WTC11 (cell line): ENCODE measurements at places on chromosomes 3 and 15.

- H3K4me1 ChIP-seq = no peaks in the 10 kb centered on the region
- H3K36me3 ChIP-seq = no peaks in the 10 kb centered on the region
- no peak overlapping the region for H3K4me3 ChIP-seq
- no peak for DNase-seq
These were observed 14.7 kb upstream of the HDC start for GRCh38 chr15:50280271-50280670.

DNA sequence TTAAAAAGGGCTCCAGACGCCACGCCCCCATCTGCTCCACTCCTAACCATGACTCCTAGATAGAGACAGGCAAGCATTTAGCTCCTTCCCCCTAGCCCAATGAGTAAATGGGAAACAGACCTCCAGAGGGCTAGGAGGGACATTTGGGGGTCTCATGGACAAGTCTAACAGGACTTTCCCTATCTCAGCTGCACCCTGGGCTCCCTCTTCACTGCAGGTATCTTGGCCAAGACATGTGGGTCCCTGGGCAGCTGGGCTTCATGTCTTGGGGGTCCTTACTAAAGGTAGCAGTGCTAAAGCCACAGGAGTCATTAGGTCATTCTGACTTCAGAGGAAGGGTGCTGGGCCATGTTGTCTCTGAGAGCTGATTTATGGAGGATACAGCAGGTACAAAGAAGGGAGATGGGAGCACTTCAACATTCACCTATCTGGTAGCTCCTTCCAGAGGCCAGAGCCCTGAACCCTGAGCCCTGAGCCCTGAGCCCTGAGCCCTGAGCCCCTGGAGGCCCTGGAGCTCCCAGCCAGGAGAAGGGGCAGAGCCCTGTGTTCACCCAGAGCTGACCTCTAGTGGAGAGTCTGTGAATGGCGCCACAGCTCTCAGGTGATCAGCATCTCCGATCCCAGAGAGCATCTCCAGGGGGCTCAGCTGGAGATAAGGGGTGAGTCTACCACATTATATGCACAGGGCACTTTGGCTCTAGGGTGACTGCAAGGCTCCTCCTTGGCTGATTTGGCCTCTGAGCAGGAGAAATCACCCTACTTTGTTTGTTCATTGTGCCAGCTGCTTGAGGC lies 40.1 kb upstream of the EPHB1 start:
- no peaks in the 10 kb centered on the region for H3K4me1 ChIP-seq
- no peak overlapping the region for H3K27ac ChIP-seq
- H3K4me3 ChIP-seq = no peak overlapping the region
- H3K36me3 ChIP-seq = no peaks in the 10 kb centered on the region
- DNase-seq = peak; percentile 85

DNA sequence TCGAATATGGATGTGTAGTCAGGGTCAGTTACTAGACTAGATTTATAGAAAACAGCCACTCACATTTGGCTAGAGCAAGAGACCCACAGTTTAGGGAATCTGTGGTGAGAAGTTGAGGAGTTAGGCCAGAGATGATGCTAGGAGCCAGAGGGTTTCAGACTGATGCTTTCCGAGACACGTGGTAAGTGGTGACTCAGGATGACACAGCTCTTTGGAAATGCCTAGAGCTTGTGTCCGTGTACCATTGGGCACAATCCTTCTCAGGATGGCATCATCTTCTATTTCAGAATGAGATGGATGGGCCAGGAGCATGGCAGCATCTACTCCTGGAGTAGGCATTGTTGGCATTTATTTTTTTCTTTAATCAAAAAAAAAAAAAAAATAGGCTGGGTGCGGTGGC lies 28.5 kb downstream of the PTPRG start:
- H3K36me3 ChIP-seq = peaks cover 14% of the 10 kb centered on the region
- H3K27me3 ChIP-seq = no peaks in the 10 kb centered on the region
- H3K27ac ChIP-seq = no peak overlapping the region; the same call in 1 of the 2 replicates
- H3K4me1 ChIP-seq = peaks cover 57% of the 10 kb centered on the region

- H3K27me3 ChIP-seq = no peaks in the 10 kb centered on the region
- H3K4me3 ChIP-seq = no peak overlapping the region
- H3K36me3 ChIP-seq = no peaks in the 10 kb centered on the region
- no peak for DNase-seq
- no peaks in the 10 kb centered on the region for H3K4me1 ChIP-seq
These were observed 236.1 kb downstream of the ADAMTSL3 start for GRCh38 chr15:83889995-83890394.

- no peaks in the 10 kb centered on the region for H3K4me1 ChIP-seq
- no peak for DNase-seq
- peaks cover 7% of the 10 kb centered on the region; the same call in 1 of the 2 replicates for H3K36me3 ChIP-seq
- H3K4me3 ChIP-seq = no peak overlapping the region
- H3K27ac ChIP-seq = no peak overlapping the region
These were observed 77.5 kb downstream of the ADCY5 start for GRCh38 chr3:123371426-123371825.

DNA sequence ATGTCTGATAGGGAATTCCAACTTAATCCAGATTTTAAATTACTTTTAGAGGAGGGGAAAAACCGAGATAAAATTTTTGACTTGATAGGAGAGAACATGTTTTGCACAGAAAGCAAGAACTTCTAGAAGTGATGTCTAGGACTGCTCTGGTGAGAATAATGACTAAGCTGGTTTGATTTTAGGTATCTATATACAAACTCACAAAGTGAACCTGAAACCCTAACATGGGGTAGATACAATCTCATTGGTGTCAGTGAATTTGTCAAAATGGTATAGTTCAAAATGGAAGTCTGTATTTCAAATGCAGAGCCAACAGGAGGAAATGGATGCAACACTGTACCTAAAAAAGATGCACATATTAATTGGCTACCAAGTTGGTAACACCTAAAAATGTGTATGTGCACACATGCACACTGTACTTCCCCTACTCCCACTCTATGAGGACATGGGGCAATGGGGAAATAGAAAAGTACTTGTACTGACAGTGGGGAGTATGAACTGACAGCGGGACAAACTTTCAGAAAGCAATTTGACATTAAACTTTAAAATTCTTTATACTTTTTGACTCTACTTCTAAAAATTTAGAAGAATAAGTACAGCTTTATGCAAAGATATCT lies 53.0 kb downstream of the NR1I2 start:
- H3K36me3 ChIP-seq = peaks cover 3% of the 10 kb centered on the region; the same call in 1 of the 2 replicates
- DNase-seq = no peak
- no peak overlapping the region for H3K4me3 ChIP-seq
- peaks cover 24% of the 10 kb centered on the region for H3K4me1 ChIP-seq
- no peak overlapping the region for H3K27ac ChIP-seq

- no peaks in the 10 kb centered on the region for H3K27me3 ChIP-seq
- H3K4me1 ChIP-seq = no peaks in the 10 kb centered on the region
- no peak overlapping the region for H3K27ac ChIP-seq
- DNase-seq = no peak
- H3K4me3 ChIP-seq = no peak overlapping the region
These were observed 384.3 kb upstream of the EPHA6 start for GRCh38 chr3:96430079-96430478.

DNA sequence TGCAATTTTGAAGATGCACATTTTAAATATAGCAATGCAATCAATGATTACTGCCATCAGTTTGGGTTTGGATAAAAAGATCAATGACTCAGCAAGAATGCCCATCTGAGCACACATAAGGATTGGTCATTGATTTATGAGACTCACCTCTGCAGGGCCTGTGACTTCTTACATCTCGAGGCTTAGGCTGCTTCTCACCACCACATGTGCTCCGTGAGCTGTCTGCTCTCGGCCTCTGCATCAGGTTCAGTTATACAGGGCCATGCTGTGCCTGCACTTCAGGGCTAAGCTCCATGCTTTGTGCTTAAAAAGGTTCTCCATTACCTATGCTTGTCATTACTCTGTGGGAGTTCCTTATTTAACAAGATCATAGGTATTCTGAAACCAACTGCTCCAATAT lies 887.5 kb downstream of the DIPK2A start:
- no peaks in the 10 kb centered on the region for H3K36me3 ChIP-seq
- peaks cover 11% of the 10 kb centered on the region for H3K4me1 ChIP-seq
- H3K27me3 ChIP-seq = no peaks in the 10 kb centered on the region
- DNase-seq = no peak
- H3K4me3 ChIP-seq = no peak overlapping the region

DNA sequence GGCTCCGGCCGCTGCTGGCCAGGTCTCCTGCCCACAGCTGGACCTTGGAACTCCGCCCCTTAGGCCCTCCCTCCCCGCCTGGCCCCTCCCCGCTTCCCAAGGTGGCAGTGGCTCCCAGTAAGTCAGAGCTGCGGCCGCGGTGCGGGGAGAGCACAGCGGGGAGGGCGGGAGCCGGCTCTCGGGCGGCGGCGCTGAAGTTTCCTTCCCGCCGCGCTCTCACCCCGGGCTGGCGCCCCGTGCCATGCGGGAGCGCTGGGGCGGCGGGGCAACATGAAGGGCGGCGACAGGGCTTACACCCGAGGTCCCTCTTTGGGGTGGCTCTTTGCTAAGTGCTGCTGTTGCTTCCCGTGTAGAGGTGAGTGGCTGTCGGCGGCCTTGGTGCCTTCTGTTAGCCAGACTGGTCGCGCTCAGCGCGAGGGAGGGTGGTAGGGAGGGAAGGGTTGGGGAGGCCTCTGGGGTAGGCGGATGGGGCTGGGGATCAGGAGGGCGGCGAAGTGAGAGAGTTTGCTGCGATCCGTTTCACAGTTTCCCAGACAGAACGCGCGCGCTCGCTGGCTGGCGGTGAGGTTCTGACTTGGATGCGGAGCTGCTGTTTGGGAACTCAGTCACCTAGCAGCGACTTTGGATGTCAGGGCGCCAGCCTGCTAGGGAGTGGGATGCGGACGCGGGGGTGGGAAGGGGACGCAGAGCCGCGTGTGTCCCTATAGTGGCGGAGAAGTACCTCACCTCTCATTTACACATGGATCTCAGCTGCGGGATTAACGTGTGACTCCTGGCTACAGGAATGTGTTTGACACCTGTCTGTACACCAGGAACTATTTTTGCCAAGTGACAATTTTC lies 145.5 kb upstream of the UMPS start:
- H3K36me3 ChIP-seq = no peaks in the 10 kb centered on the region
- H3K27me3 ChIP-seq = peaks cover 59% of the 10 kb centered on the region
- DNase-seq = peak; percentile 86
- H3K4me3 ChIP-seq = peak overlapping the region; percentile 82

DNA sequence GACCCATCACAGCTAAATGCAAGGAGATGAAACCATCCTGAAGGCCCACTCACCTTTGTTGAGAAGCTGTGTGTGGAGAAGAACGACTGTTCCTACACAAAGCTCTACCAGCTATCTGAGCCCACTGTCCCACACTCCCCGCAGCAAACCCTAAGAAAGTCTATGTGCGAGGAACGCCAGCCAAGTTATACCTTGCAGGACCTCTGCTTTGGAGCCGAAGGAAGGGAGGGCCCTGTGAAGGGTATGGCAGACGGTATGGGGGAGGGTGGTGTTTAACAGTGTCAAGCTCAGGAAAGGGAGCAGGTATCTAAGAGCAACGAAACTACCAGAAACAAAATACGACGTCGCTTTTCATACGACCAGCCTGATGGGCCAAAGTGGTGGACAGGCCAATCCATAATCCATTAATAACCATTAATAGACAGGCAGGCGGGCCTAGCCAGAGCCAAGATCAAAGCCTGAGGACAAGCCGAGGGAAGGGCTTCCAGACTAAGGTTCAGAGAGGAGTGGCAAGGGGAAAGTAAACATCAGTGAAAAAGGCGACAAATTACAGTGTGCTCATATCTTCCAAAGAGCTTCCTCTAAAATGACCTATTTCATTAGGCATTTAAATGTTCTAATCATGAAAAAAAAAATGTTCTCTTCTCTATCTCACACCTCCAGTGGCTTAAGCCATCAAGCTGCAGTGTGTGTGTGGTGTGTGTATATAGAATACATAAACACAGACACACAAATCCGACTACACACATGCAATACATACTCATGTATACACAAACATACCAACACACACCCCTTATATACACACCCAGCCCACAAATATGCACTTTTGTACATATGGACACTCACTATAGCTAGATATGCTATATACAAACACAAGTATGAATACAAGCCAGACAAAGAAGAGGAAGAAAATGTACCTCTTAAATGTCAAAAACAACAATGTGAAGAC lies 43.9 kb downstream of the PTPN23 start:
- no peak for DNase-seq
- no peaks in the 10 kb centered on the region for H3K27me3 ChIP-seq
- H3K4me3 ChIP-seq = no peak overlapping the region

DNA sequence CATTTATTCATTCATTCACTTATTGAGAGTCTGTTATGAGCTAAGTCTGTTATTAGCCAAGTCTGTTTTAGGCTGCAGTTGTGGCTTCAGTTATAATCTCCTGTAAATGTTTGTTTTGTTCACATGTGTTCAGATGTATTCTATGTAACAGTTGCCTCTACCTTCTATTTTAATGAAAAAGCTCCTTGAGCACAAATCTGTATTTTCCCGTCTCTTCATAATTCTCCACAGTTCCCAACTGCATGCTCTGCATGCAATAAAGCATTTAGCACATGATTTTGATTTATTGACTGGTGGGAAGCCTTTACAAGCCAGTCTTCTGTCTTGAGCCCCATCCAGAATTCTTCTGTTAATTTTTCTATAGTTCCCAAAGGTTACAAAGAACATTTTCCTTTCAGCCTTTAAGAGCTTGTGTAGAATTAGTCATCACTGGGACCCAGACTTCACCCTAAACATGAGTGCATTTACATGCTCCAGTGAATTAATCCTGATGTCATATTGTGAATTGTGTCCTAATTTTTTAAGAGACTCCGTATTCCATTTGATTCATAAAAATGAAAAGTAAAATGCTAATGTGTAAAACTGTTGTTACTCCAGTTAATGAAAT lies 122.3 kb upstream of the NR2E3 start:
- H3K4me1 ChIP-seq = no peaks in the 10 kb centered on the region
- H3K4me3 ChIP-seq = no peak overlapping the region
- DNase-seq = no peak
- peaks cover 5% of the 10 kb centered on the region; the same call in 1 of the 2 replicates for H3K27me3 ChIP-seq
- H3K36me3 ChIP-seq = peaks cover 16% of the 10 kb centered on the region

GRCh38 chr3:160010578-160010977 lies 21.9 kb downstream of the IL12A start:
- no peaks in the 10 kb centered on the region for H3K27me3 ChIP-seq
- H3K36me3 ChIP-seq = no peaks in the 10 kb centered on the region
- H3K4me1 ChIP-seq = no peaks in the 10 kb centered on the region
- H3K4me3 ChIP-seq = no peak overlapping the region
- H3K27ac ChIP-seq = no peak overlapping the region

GRCh38 chr3:172557515-172558220 lies 34.4 kb upstream of the TNFSF10 start:
- no peaks in the 10 kb centered on the region for H3K27me3 ChIP-seq
- DNase-seq = no peak
- peaks cover 5% of the 10 kb centered on the region for H3K4me1 ChIP-seq
- no peak overlapping the region for H3K27ac ChIP-seq

GRCh38 chr3:53599771-53600170 lies 105.4 kb downstream of the CACNA1D start:
- H3K27me3 ChIP-seq = no peaks in the 10 kb centered on the region; the same call in 1 of the 2 replicates
- DNase-seq = no peak
- no peak overlapping the region for H3K27ac ChIP-seq
- H3K36me3 ChIP-seq = no peaks in the 10 kb centered on the region

- no peaks in the 10 kb centered on the region for H3K27me3 ChIP-seq
- H3K36me3 ChIP-seq = no peaks in the 10 kb centered on the region
- H3K27ac ChIP-seq = no peak overlapping the region
- no peak for DNase-seq
- H3K4me1 ChIP-seq = peaks cover 13% of the 10 kb centered on the region
- H3K4me3 ChIP-seq = no peak overlapping the region
These were observed 22.5 kb upstream of the TSC22D2 start for GRCh38 chr3:150385296-150386242.

- no peak overlapping the region for H3K27ac ChIP-seq
- H3K4me3 ChIP-seq = no peak overlapping the region
- no peaks in the 10 kb centered on the region; the same call in none of the 2 replicates for H3K27me3 ChIP-seq
- H3K4me1 ChIP-seq = peaks cover 5% of the 10 kb centered on the region
- peaks cover 13% of the 10 kb centered on the region for H3K36me3 ChIP-seq
These were observed 31.1 kb downstream of the ADAMTS17 start for GRCh38 chr15:100310513-100311153.

GRCh38 chr3:138440121-138440521 lies 5.7 kb downstream of the ESYT3 start:
- H3K4me3 ChIP-seq = no peak overlapping the region
- H3K36me3 ChIP-seq = no peaks in the 10 kb centered on the region
- H3K27me3 ChIP-seq = peaks cover 27% of the 10 kb centered on the region
- no peak for DNase-seq
